Stimulated activated naive CD8-positive, alpha-beta T cell treated with anti-CD3 and anti-CD28 coated beads, Interleukin-15, amount 100 ng/mL, for 72 hours (primary cell): ENCODE measurements at places on chromosomes 13 and 19.

DNA sequence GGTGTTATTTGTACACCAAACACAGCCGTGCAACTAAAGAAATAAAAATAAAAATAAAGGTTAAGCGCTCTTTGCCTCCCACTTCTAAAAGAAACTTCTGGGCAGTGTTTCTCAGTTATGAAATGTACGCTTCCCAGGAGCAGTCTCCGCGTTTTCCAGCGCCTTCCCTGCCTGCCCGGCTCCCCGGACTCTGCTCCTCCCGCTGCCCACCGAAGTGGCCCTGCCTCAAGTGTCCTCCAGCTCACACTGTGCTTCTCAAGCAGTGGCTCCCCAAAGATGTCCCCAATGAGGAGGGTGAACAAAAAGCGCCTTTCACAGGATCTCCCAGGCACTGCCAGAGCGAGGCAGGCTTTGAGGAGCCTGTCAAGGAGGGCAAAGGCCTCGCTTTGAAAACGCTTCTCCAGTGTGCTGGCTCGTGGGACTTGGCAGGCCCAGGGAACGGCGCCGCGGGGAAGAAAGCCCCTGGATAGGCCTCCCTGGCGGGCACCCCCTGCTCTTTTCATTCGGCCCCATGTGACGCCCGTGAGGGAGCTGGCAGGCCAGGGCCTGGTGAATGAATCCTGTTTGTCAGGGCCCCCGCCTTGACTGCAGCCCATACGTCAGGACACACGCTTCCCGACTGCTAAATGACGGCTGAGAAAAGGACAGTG, 187.1 kb downstream of the FOXO1 start:
- DNase-seq, result no peak

DNA sequence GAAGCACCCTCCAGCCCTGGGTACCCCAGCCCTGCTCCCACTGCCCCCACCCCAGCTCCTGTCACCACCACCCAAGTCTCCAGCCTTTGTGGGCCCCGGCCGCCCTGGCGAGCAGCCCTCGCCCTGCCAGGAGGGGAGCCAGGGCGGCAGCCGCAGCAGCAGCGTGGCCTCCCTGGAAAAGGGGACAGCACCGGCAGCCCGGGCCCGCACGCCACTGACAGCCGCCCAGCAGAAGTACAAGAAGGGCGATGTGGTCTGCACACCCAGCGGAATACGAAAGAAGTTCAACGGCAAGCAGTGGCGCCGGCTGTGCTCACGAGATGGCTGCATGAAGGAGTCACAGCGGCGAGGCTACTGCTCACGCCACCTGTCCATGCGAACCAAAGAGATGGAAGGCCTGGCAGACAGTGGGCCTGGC, 3.9 kb downstream of the CIC start:
- no peak for DNase-seq

DNA sequence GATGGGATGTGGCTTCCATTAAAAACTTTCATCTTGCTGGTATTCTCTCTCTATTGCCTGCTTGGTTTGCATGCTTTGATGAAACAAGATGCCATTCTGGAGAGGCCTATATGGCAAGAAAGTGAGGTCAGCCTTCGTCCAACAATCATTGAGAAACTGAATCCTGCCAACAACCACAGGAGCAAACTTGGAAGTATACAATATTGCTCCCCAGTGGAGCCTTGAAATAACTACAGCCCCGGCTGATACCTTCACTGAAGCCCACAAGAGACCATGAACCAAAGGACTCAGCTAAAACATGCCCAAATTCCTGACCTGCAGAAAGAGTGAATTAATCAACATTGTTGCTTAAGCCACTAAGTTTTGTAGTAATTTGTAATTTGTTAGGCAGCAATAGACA, 82.5 kb upstream of the FGF14 start:
- no peak for DNase-seq

DNA sequence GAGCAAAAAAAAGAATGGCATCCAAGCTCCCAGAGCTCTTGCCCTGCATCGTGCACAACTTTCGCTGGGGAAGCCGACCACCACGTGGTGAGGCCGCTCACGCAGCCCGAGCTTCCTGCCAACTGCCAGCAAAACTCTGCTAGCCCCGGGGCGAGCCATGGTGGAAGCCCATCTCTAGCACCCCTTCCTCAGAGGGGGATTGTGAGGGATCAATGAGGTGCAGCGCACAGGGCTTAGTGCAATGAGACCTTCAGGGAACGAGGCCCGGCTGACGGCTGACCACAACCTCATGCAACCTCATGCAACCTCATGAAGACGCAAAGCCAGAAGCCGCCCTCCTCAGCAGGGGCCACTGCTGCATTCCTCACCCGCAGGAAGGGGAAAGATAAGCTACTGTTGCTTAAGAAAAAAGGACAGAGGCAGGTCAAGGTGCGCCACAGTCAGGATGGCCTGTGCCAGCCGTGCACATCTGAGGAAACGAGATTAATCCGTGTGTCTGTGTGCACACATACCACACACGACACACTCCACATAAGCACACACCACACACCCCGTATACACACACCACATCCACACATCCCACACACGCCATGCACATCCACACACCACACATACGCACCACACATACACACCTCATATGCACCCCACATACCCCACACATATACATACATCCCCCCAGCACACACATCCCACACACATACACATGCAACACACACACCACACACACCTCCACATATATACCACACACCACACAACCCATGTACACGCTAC, 9.6 kb downstream of the HSPBP1 start:
- DNase-seq, result no peak

DNA sequence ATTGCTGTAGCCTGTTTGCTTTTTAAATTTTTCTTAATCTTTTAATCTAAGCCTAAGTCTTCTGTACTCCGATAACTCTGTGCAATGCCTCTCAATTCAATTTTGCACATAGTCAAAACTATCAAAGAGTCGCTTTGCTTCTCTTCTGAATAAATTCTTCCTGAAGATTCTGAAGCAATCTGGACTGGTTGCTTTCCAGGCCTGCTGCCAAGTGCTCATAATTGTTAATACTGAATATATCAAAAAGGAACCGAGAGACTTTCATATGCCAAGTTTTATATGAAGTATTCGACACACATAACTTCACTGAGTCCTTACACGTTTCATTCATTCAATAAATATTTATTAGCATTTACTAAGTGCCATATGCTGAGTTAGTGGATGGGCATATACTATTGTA, 91.3 kb downstream of the EDNRB start:
- DNase-seq, result no peak

DNA sequence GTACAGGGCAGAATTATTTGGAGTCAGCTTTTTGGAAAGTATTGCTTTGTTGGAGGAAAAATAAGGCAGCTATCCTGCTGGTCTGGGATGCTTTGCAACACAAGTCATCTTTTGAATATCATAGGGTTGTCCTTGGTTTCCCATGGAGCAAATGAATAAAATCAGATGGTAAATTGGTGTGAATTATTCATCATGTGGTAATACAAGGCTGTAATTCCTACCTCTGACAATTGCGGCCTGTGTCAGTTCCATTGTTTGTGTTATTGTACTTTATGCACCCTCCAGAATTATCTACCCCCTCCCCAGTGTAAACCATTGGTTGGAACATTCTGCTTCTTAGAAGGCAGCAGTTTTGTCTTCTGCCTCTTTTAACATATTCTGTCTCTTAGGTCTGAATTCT, 46.2 kb downstream of the RNASEH2B start:
- no peak for DNase-seq

DNA sequence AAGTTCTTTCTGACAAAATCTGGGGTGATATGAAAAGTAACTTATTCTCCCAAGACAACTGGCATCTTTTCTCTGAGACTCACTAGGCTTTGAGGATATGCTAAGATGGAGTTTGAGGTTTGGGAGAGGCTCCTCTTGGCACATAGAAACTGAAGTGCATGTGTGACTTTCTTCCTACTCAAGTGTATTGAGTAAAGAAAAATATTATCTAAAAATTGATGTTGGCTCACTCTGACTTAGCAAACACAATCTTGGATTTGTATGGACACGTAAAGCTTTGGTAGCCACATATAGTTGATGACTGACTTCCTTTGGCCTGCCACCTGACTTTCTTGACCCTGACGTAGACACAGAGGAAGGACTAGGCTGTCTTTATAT, 71.1 kb upstream of the KLF12 start:
- no peak for DNase-seq

DNA sequence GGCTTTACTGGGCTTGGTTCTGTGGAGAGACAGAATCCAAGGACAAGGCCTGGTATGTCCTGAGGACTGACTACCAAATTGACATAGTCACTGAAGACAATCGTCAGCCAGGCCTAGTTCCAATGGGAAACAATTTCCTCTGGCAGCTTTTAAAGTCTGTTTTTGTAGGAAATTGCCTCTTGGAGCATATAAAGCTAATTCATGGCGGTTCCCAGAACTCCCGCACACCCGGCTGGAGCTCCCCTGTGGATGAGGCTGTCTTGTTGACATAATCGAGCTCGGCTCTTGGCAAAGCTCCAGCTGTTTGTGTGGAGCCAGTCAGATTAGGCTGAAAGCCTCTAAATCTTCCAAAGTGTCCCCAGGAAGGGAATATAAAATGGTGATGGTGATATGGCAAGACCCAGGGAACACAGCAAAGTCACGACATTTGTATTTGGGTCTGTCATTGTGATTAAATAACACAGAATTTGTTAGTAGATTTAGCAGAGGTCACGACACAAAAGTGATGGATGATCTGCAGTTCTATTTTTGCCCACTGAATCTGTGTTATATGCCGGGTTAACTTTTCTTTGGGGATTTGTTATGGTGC, 395.0 kb downstream of the PCDH9 start:
- no peak for DNase-seq

- DNase-seq, result no peak
These were observed 3.5 kb upstream of the SIGLEC8 start for GRCh38 chr19:51461723-51462161.

DNA sequence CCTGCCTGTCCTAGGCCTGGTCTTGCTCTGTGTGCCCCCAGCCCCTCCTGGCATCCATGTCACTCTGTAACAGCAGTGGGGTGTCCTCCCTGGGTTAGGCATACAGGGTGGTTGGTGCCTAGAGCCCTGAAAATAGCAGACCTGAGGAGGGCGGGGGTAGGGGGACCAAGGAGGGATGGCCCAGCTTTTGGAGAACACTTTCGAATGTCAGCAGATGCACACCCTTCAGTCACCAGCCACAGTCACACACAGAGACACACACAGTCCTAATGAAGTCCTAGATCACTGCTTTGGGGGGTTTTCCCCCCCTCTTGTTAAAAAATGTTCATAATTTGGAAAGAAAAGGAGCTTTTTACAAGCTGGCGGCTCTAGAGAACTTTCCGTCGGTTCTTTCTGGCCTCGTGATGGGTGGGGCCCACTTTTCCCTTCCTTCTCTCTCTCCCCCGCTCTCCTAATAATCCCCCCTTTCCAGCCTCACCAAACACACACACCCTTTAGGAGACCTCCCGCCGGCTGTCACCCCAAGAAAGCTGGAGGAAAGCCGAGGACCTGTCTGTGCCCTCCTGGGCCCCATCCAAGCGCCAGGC, 47.9 kb downstream of the LYL1 start:
- DNase-seq, result no peak

DNA sequence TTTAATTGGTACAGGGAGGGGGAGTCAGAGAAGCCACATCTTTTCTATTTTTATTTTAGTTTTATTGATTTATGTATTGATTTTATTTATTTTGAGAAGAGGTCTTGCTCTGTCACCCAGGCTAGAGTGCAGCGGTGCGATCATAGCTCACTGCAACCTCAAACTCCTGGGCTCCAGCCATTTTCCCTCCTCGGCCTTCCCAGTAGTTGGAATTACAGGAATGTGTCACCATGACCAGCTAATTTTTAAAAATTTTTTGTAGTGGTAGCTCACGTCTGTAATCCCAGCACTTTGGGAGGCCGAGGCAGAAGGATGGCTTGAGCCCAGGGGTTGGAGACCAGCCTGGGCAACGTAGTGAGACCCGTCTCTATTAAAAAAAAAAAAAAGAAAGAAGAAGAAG, 4.1 kb downstream of the IL27RA start:
- DNase-seq, result no peak

GRCh38 chr19:12723381-12723640, 421 bp downstream of the TNPO2 start:
- DNase-seq, result no peak

GRCh38 chr19:5470264-5470671, 15.1 kb downstream of the ZNRF4 start:
- DNase-seq, result no peak

DNA sequence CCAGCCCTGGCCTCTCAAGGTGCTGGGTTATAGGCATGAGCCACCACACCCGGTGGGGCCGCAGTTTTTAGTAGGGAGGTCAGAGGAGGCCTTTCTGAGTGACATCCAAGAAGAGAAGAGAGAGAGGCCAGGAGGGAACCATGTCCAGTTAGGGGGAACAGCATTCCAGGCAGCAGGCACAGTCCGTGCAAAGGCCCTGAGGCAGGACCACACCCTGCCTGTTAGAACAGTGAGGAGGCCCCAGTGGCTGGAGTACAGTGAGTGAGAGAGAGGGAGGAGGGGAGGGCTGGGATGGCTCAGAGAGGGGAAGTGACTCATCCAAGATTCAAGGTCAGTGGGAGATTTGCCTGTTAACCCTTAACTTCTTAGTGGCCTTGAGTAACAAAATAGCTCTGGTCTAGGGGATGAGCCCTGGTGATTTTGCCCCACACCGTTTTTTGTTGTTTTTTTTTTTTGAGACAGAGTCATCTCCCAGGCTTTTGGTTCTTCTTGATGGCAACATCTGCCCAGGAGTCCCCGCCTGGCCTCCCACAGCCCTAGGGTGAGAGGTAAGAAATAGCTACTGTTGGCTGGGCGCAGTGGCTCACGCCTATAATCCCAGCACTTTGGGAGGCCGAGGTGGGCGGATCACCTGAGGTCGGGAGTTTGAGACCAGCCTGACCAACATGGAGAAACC, 2.7 kb upstream of the PLIN3 start:
- DNase-seq, result no peak

DNA sequence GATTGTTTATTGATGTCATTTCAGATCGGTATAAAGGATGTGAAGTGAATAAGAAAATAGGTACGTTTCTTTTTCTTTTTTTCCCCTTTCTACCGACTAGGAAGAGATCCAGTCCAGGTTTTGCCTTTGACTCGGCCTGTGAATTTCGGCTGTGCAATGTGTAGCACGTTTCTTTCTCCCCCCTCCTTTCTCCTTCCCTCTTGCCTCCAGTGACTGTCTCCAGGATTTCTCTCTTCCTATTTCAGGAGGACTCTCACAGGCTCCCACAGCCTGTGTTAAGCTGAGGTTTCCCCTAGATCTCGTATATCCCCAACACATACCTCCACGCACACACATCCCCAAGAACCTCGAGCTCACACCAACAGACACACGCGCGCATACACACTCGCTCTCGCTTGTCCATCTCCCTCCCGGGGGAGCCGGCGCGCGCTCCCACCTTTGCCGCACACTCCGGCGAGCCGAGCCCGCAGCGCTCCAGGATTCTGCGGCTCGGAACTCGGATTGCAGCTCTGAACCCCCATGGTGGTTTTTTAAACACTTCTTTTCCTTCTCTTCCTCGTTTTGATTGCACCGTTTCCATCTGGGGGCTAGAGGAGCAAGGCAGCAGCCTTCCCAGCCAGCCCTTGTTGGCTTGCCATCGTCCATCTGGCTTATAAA, at the start of gene GPC6:
Gene GPC6 (plus strand): TSS at position 185 of the 657 bp plus-strand sequence.
- DNase-seq, result no peak
